ENCODE measurements at places on chromosomes 12 and 14.

DNA sequence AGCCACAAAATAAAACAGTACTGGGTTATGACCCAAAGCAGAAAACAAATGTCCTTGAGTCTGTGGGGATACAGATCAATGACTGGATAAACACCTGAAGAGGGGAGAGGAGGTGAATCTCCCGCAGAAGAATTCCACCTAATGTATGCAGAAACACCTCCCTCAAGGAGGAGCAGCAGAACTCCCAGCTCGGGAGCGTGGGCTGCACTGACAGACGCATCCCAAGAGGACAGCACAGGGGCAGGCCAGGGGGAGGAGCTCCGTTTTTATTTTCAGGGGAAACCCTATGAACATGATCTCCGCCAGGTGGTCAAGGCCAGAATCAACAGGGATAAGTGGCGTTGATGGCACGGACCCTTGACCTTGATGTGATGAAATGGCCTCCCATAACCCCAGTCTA, 41.8 kb upstream of the PPP2R5C start:
- no peak for DNase-seq

DNA sequence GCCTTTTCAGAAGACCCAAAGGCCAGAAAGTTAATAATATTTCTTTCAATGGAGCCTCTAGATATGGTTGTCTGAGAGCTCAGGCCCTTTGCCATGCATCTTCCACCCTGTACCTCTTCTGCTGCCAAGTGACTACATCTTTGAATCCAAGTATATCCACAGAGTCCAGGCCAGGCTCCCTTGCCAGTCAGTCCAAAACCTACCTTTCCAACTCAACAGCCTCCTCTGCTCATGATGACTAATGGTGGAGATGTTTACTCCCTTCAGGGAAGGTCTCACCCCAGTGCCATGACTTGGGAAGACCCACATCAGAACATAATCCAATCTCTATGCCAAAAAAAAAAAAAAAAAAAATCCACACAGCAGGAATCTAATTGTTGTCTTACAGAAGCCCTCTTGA, 20.4 kb downstream of the TTC9 start:
- DNase-seq, result no peak

- DNase-seq, result peak; percentile 34
These were observed 38.9 kb downstream of the CPSF2 start for GRCh38 chr14:92160619-92161018.

DNA sequence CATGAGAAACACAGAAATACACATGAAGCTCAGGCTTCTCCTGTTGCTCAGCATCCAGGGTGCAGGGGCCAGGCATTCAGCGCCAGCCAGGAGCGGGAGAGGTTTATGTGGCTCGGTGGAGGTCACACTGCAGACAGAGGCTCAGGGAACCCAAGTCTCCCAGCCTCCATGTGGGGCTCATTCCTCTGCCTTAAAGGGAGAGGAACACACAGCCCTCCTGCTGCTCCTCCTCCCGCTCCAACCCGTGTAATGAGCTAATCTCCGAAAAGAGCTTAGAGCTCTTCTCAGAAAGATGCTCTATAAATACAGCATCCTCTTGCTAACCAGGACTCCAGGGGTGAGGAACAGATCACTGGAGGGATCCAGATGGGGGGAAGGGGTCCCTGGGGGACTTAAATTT, 28.2 kb downstream of the FGF6 start:
- DNase-seq, result no peak

- no peak for DNase-seq
These were observed 300.1 kb downstream of the AKAP6 start for GRCh38 chr14:32629236-32629635.

DNA sequence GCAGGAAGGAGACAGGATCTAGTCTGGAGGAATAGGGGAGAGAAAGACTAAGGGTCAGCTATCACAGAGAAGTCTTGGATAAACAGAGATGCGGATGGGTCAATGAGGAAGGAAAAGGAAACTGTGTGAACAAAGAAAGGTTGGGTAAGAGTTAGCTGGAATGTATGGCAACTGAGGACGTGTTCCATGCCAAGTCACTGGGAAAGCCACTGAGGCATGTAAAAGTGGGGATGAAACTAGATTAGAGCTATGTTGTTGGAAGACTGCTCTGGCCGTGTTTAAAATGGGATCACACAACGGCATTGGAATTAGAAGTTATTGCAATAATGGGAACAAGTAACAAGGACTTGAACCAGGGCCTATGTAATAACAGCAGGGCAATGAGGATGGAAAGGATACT, 3.9 kb upstream of the NR2C1 start:
- no peak for DNase-seq

DNA sequence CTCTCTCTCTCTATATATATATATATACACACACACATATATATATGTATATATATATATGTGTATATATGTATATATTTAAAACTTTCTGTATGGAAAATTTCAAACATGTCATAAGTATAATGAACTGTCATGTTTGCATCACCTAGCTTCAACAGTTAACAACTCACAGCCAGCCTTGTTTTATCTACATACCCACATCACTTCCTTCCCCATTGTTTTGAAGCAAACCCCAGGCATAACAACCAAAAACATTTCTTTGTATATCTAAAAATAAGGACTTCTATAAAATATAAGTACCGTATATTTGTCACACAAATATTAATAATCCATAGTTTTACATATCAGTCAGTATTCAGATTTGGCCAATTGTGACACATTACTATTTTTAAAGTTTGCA, 57.4 kb downstream of the PAPOLA start:
- DNase-seq, result no peak

DNA sequence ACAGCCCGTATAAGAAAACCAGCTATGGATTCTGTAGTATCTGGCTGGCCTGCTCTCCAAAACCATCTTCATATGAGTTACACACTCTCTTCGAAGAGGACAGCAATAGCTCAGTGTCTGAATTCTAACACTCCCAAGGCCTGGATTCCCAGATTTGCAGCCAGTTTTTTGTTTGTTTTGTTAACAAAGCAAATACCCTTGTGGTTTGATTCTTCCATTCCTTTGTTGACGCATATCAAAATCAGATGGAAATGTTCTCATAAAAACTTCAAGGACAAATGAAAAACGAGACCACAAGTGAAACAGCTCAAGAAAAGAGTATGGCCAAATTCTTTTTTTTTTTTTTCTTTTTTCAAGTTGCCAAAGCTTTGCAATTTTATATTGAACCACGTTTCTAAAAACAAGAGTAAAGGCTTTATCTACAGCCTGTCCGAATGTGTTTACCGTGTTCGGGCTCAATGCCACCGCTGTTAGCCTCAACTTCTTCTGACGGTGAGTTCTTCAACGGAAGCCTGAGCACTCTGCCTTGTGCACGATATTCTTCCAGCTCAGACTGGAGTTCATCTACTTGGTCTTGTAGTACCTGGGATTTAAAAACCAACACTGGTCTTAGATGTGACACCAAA, 67.5 kb downstream of the NIN start:
- peak; percentile 47 for DNase-seq

DNA sequence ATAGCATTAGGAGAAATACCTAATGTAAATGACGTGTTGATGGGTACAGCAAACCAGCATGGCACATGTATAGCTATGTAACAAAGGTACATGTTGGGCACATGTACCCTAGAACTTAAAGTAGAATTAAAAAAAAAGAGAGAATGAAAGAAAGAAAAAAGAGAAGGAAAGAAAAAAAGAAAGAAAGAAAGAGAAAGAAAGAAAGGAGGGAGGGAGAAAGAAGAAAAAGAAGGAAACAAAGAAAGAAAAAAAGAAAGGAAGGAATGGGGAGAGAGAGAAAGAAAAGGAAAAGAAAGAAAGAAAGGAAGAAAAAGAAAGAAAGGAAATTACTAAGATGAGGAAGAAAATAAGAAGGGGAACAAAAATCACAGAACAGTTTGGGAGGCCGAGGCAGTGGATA, 925.5 kb downstream of the LRFN5 start:
- no peak for DNase-seq

GRCh38 chr12:76707772-76708171, 56.1 kb upstream of the ZDHHC17 start:
- no peak for DNase-seq

- no peak for DNase-seq
These were observed 793.6 kb downstream of the GALC start for GRCh38 chr14:87199381-87199780.

DNA sequence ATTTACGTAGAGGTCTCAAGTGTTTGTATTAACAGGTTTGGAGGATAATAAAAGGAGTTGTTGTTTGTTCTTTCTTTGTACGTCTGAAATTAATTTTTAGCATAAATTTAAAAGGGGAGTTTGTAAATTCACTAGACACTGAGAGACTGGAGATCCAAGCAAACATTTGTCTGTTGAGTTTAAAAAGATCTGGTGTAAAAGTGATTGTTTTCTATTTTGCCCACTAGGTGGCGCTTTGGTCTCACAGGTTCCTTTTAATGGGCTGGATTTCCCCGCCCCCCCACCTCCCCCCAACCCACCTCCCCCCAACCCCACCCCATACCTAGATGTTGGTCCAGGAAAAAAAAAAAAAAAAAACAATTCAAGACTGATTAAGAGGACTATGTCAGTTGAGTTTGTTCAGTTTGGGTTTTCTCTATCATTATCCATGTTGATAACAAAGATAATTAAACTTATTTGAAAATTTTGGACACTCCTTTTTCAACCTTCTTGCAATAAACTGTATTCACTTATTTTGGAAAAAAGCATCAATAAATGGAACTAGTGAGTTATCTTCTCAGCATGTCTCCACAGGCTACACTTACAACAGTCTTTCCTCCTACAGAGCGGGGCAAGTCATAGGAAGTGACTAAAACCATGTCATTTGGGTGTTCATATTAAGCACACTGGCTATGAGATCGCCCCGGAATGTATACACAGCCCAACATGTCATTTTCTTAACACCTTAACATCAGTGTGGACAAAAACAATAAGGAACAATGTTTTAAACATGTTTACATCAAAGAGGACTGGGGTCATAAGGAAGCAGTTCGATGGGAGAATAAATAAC, 841.1 kb downstream of the NRXN3 start:
- DNase-seq, result peak; percentile 15

- no peak for DNase-seq
These were observed 565 bp upstream of the KLHL42 start for GRCh38 chr12:27779416-27779919.

GRCh38 chr12:45219621-45220020, 3.7 kb downstream of the ANO6 start:
- no peak for DNase-seq

- no peak for DNase-seq
These were observed 101.4 kb downstream of the FOXA1 start for GRCh38 chr14:37493606-37494005.

DNA sequence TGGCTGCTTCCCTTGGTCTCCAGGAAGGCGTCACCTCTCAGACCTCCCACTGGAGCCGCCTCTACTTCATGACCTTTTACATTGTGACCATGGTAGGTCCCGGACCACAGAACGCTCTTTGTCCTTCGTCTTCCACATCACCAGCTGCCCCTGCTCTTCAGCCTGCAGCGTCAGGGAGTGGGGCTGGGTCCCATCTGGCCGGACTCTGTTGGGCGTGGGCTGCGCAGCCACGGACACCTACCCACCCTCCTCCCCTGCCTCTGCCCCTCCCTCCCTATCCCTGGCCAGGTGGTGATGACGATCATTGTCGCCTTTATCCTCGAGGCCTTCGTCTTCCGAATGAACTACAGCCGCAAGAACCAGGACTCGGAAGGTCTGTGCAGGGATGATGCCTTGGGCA, 43.3 kb downstream of the SLC8B1 start:
- no peak for DNase-seq

GRCh38 chr14:61864329-61864898, 102.2 kb downstream of the SNAPC1 start:
- no peak for DNase-seq

DNA sequence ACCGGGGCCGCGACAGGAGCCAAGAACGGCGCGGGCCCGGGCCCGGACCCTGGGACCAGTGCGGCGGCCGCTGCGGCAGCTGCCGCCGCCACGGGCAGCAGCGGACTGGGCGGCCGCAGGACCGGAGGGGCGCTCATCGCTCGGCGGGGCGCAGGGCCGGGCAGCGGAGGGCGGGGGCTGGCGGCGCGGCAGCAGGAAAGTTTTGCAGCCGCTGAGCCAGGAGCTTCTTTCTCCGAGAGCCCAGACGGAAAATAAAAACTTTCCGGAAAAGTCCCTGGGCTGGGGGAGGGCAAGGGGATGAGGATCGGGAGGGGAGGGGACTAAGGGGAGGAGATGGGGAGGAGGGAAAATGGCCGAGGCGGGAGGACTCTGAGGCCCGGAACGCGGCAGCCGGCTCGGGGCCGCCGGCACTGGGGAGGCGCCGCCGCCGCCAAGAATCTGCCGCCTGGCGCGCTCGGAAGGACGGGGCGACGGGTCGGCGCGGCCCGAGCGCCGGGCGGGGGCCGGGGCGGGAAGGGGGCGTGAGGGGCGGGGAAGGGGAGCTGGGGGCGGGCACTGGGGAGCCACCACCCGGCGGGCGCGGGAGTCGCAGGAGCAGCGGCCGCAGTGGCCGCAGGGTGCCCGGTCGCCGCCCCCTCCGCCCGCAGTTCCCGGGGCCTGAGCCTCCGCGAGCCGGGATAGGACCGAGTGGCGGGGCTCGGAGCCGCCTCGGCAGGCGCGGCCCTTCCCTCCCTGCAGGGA, at the start of gene PRKD1:
Gene PRKD1 (minus strand): TSS at position 472 of the 741 bp plus-strand sequence.
- DNase-seq, result no peak

- DNase-seq, result no peak
These were observed 6.7 kb upstream of the SLC6A15 start for GRCh38 chr12:84919271-84919670.

DNA sequence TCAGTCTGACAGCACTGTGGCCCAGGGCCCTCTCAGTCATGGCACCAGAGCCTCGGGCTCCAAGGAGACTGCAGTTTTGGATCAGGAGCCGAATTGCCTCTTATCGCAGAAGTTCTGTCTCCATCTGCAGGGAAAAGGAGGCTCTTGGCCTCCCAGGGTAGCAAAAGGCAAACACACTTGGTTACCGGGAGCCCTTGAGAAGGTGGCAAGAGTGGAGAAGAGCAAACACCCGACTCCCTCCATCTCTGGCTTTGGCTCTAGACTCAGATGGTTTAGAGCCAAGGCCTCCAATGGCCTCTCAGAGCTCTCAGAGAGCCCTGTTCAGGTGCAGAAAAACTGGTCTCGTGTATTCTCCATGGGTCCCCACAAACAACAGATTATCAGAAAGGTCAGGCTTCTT, 44.6 kb downstream of the NINJ2 start:
- no peak for DNase-seq

DNA sequence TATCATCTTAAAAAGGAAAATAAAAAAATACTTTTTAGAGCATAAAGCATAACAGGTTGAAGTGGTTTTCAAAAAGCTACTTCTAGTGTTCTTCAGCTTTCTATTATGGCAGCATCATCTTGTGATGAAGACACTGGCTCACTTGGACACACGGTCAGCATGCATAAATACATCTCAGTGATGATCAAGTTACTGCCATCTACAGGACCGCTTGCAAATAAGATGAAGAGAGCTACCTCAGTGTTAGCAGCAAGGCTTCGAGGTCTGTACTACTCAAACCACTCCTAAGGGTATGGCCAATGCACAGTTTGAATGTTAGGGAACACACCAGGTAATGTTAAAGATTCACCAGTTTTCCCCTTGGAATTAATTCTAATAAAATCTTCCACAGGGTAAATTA, 58.8 kb downstream of the GALC start:
- DNase-seq, result no peak

DNA sequence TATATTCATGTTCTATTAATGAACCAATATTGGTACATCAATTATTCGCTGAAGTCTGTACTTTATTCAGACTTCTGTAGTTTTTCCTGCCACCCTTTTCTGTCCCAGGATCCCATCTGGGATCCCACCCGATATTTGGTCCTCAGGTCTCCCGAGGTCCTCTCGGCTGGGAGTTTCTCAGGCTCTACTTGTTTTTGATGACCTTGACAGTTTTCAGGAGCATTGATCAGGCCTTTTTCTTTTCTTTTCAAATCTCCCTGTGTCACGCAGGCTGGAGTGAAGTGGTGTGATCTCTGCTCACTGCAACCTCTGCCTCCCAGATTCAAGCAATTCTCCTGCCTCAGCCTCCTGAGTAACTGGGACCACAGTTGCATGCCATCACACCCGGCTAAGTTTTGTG, 11.2 kb downstream of the BRI3BP start:
- DNase-seq, result no peak
